Iris pigment epithelial cell (primary cell): ENCODE measurements at places on chromosomes 6 and 20.
A peak's percentile ranks its signal among the peaks of the same experiment; 100 is the strongest.

DNA sequence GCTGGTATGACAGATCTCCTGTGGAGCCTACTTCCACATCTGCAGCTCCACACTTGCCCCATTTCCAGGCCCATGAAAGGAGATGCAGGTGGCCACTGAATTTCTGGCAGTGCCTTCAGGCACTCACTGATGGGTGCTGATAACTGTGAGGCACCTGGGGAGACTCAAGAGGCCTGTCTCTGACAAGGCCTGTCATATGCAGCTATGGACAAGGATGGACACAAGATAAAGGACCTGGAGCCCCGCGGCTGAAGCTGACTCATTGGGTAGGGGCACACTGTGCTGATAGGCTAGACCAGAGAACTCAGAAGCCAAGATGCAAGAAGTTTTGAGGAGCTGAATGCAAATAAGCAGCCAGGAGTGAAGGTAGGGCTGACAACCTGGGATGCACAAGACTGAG is 81.0 kb upstream of the LRFN2 start:
- no peak for DNase-seq

GRCh38 chr20:48142516-48142773 is 357.2 kb upstream of the SULF2 start:
- no peak for DNase-seq

- peak; percentile 19 for DNase-seq
These were observed 256.9 kb upstream of the RNF24 start for GRCh38 chr20:4272225-4272624.

DNA sequence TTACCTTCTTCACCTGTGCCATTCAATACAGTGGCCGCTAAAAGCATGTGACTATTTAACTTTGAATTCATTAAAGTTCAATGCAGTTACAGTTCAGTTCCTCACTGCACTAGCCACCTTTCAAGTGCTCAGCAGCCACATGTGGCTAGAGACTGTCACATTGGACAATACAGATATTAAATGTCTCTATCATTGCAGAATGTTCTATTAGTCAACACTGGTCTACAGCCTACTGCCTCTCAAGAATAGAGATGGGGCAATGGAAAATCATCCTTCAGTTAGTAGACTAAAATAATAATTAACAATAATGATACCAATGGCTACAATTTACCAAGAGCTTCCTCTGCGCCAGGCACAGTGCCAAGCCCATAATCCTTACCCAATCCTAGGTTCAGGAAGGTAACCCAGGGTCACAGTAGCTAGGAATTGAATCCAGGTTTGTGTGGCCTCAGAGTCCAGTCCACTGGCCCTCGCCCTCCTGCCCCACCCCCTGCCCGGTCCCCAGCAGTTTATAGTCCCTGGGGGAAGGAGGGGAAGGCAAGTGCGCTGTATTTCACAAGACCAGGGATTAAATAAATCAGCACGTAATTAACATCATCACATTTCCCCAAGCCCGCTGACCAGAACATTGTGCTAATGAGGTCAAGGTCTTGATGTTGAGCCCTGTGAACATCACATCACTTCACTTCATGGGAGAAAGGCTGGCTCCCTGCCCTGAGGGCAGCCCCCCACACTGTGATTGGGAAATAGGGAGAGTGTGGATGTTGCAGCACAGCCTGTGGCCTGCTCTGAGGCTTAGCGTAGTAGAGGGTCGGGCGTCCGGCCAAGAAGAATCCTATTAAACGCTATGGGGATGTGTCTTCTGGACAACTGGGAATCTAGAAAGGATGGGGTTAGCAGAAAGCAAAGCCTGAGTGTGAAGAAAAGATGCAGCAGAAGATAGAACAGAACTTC is 147.2 kb downstream of the VEGFA start:
- DNase-seq, result peak; percentile 78

- peak; percentile 62 for DNase-seq
These were observed 17.1 kb upstream of the CALHM6 start for GRCh38 chr6:116444092-116444491.
